CD4-positive, alpha-beta T cell treated with Interferon alpha-2 for 1 hour (primary cell): ENCODE measurements at places on chromosomes 2 and 18.
A peak's percentile ranks its signal among the peaks of the same experiment; 100 is the strongest.

DNA sequence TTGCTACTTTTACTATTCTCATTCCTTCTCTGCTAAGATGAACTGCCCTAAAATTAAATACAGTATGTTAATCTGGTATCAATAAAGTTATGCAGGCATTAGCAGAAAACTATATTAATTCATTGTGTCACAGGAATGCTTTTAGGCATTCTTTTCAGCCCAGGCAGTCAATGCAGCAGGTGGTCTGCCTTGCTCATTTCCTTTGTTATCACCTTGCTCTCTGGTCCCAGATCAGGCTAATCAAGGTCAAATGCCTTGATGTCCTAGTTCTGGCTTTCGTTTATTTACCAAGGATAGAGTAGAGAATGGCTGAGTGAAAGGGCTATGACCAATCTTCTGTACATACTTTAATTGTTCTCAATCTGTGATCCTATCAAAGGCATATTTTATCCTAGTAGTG is 1023.6 kb downstream of the TMEM182 start:
- DNase-seq, result no peak

- DNase-seq, result no peak
Observed at GRCh38 chr18:63187791-63188460, 131.6 kb downstream of the BCL2 start.

DNA sequence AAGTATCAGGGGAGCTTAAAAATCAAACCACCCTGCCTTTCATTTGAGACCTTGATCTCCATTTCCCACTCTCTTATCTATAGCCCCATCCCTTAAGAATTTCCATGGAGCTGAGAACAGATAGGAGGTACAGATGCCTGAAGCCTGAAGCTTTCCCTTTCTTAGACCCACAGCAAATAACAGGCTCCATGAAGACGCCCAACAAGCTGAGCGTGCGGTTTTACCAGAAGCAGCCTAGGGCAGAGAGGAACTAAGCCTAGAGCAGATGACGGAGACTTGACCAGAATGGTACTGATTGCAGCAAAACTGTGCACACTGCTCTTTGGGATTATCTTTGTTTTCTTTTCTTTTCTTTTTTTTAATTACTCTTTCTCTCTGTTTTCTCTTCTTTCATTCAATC is 1.7 kb upstream of the ERBB4 start:
- no peak for DNase-seq

DNA sequence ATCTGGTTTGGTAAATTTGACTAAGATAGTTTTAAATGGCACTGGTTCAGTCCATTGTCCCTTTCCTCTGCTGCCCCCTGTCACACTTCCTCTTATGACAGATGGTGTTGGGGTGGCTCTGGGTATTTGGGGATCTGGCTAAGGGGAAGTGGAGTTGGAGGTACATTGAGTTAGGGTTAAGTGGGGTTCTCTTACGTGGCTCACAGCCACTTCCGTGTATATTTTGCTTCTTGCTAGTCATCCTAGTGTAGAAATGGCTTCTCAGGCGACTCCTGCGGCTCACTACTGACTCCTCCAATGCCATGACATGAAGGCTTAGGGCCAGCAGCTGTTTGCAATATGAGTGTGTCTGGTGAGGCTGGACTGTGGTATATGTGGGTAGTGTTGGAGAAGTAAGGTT is 187.0 kb downstream of the HAUS1 start:
- peak; percentile 18 for DNase-seq

DNA sequence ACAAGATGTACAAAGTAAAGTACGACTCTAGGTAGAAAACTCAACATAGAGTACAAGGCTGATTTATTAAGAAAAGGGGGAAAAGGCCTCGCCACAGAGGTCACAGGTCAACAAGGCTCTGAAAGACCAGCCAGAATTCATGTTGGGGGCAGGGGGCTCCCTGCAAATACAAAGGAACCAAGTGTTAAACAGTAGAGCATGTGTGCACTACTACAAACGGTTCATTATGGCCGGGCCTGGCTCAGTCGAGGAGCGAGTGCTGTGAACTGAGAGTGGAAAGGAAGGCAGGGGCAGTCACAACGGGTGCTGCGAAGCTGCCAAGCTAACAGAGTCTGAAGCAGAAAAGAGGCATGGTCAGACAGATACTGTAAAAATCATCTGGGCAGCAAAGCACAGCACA is 77.1 kb downstream of the MBOAT2 start:
- no peak for DNase-seq

DNA sequence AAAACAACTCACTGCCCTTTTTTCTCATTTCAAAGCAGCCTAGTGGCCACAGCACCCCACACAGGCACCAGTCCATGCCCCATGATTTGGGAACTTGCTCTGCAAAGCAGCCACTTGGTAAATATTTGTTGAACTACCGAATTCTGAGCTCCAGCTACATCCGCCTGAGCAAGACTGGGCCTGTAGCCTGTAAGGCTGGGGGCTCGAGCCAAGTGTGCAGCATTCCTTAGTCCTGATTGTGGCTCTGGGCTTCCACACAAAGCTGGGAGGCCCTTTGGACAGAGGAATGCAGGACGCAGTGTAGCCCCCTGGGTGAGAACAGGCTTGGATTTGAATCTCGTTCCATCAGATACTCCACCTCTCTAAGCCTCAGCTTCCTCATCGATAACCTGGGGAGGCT is 88.4 kb downstream of the ACTR2 start:
- no peak for DNase-seq

DNA sequence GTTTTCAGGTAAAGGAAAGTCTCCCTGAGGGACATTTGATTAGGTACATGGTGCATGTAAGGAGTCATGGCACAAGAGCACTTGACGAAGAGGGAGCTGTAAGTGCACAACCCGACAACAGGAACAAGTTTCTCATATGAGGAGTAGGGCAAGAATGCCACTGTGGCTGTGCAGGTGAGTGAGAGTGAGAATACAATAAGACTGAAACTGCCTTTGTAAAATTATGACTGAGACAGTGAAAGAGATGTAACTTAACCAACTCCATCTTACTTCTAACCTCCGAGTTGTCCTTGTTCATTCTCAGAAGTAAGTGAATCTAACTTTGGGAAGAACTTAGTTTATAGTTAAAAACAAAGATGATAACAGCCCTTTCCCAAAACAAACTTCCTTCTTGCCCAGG is 1025.8 kb upstream of the CNTNAP5 start:
- no peak for DNase-seq

GRCh38 chr2:101921319-101921952 is 70.3 kb upstream of the IL1R2 start:
- peak; percentile 50 for DNase-seq

- DNase-seq, result no peak
Observed at GRCh38 chr2:239019183-239019581, 171.3 kb downstream of the TWIST2 start.

- DNase-seq, result no peak
Observed at GRCh38 chr2:6068429-6068828, 376.2 kb downstream of the SOX11 start.

DNA sequence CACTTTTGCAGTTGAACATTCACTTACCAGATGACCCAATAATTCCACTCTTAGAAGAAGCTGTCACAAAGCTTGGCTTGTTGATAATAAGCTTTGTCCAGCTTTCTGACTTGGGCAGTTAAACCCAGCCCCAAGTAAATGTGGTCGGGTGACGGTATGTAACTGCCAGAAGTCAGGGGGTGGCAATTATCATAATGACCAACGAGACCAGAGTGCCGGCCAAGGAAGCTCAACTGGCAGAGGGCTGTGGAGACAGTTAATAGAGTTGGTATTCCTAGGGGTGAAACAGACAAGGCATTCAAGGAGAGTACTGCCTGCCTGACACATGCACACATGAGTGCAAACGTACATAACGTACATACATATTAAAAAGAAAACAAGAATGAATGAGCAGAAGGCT is 116.7 kb downstream of the EIPR1 start:
- DNase-seq, result no peak

GRCh38 chr2:74530239-74531187 is 780 bp downstream of the HTRA2 start:
- peak; percentile 54 for DNase-seq

GRCh38 chr2:99389371-99389770 is 52.2 kb downstream of the EIF5B start:
- no peak for DNase-seq

DNA sequence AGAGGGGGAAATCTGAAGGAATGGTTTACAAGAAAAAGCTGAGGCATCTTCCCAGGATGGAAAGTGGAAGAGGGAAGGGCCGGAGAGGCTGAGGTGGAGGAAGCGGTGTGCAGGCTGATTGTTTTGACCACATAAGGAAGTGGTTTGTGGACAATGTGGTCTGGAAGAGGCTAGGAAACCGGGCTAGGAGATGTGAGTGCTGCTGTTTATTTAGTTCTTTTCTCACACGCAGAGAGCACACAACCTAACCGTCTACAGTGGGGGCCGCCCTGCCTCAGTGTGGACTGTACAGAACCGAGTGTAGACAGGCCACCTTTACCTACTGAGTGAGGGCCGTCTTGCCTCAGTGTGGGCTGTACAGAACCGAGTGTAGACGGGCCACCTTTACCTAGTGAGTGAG is 251.7 kb upstream of the PXDN start:
- DNase-seq, result no peak

GRCh38 chr18:46009125-46009840 is 42.2 kb upstream of the EPG5 start:
- peak; percentile 46 for DNase-seq

GRCh38 chr2:65845442-65846182 is 413.2 kb upstream of the SPRED2 start:
- DNase-seq, result no peak

- peak; percentile 48 for DNase-seq
Observed at GRCh38 chr18:3594760-3595368, 144.9 kb downstream of the TGIF1 start.

DNA sequence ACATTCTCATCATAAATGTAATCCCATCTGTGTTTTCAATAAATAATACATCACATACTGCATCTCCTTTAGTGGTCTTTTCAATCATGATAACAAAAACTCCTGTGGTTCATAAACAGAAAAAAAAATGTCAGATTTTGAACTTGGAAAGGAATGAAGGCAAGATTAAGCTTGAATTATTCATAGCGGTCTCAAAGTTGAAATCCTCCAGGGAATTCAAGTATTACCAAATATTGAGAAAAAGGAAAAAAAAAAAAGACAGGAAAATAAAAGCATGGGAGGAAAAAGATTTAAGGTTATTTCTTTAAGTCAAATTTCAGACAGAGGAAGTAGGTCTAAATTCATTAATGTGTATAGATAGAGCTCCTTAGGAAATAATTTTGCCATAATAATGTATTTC is 92.1 kb downstream of the COLEC12 start:
- no peak for DNase-seq

DNA sequence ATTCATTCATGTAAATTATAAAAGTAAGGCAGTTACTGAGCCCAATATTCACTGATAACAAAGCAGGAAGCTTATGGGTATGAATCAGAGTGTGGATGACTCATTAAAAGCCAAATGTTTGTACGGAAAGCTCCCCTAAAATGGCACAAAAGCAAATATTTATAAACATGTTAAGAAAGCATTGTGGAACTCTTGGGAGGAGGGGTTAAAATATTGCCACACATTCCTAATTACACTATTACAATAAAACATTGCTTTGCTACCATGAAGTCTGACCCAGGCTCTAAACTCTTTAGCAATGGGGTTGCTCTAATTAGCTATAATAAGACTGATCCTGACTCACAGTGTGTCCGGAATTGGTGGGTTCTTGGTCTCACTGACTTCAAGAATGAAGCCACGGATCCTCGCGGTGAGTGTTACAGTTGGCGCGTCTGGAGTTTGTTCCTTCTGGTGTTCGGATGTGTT is 110.9 kb downstream of the NAB1 start:
- no peak for DNase-seq

DNA sequence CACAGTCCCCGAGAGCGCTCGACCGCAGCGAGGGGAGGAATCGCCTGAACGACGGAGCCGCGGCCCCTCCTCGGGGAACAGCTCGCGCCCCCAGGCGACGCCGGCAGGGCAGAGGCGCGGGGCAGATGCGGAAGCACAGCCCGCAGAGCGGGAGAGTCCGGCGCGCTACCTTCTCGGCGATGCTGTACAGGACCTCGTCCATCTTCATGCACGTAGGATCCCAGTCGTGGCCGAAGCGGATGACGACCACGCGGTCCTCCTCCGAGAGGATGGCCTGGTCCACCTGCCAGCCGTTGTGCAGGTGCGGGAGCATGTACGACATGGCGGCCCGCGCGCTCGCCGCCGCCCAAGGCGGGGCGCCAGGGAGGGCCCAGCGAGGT is 302 bp downstream of the TXNL4A start:
- DNase-seq, result peak; percentile 56

DNA sequence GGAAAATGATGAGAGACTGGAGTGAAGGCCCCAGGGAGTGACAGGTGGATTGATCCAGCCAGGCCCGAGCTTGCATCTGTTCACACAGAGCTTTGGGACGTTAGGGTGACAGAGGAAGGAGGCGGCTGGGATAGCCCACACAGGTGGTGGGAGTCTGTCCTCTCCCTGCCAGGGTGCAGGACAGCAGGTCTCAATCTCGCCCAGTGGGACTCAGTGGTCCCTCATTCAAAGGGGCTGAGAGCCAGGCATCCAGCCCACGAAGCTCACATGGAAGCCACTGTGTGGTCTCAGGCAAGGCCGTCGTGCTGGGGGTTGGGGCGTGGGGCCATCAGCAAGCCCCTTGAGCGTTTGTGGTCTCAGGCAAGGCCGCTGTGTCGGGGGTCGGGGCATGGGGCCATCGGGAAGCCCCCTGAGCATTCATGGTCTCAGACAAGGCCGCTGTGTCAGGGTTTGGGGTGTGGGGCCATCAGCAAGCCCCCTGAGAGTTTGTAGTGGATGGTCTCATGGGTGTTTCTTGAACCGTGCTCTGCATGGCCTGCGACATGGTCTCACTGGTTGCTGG is 8.3 kb downstream of the KCNG2 start:
- DNase-seq, result no peak

DNA sequence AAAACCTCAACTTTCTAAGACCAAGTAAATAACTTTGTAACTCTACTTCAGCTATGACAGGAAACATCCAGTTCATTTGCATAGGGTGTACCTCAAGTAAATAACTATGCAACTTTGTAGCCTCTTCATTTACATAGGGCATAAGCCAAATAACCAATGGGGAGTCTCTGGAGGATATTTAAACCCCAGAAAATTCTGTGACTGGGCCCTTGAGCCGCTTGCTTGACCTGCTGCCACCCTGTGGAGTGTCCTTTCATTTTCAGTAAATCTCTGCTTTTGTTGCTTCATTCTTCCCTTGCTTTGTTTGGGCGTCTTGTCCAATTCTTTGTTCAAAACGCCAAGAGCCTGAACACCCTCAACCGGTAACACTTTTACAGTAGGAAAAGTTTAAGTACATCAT is 1112.7 kb upstream of the NRXN1 start:
- DNase-seq, result no peak

DNA sequence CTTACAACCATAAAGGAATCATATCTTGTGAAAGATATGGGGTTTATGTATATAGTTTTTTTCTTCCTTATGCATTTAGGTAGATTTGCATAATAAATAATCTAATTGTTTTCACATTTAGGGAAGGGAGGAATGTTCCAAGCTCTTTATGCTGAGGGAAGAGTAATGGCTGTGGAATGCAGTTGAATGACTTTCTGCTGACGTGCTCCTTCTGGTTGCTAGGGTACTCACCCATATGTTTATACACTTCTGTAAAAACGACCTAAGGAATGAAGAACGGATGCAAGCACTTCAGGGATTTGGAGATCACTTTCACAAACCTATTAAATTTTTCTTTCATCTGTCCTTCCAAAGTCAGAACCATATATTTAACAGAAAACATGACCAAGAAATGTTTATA is 29.2 kb upstream of the PPP4R1 start:
- no peak for DNase-seq

GRCh38 chr2:216683846-216684245 is 11.5 kb downstream of the IGFBP5 start:
- no peak for DNase-seq

GRCh38 chr2:218230882-218231281 is 13.9 kb downstream of the ARPC2 start:
- peak; percentile 27 for DNase-seq
